ENCODE measurements at places on chromosomes 11 and 22.
A peak's percentile ranks its signal among the peaks of the same experiment; 100 is the strongest.

GRCh38 chr11:111761036-111761435 lies 5.2 kb downstream of the PPP2R1B start:
- DNase-seq = no peak

GRCh38 chr11:34928960-34929680 lies 12.7 kb downstream of the PDHX start:
- DNase-seq = no peak

DNA sequence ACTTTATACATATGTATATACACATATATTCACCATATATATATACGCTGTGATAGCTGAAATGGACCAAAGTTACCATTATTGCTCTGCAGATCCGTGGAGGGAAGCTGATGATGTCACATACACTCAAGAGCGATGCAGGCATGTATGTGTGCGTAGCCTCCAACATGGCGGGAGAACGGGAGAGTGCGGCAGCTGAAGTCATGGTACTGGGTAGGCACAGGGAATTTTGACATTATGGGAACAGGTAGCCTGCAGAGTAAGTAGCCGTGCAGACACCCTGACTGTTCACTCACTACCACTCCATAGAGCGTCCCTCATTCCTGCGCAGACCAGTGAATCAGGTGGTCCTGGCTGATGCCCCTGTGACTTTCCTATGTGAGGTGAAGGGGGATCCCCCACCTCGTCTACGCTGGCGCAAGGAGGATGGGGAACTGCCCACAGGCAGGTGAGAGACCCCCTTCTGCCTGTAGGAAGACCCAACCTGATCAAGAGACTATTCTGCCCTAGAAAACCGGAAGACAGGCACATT lies 4.7 kb downstream of the ROBO3 start:
- DNase-seq = no peak

DNA sequence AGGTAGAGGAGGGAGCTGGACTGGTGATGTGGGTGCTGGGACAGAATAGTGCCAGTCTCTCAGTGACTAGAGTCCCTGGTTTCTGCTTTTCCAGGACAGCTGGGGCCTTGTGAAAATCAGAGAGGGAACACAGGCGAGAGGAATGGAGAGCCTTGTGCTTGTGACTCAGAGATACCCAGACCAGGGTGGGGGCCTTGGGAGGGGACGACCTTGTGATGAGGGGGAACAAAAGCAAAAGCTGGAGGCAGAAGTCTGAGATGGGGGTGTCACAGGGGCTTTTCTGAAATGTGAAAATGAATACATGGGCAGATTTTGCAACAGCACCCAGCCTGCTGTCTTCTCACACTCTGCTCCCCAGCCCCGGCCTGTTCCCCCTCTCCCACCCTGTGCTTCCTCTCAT lies 3.4 kb upstream of the NR1H3 start:
- DNase-seq = no peak

- DNase-seq = no peak
Measured at GRCh38 chr11:56841210-56841810, 92.8 kb upstream of the OR9G4 start.

DNA sequence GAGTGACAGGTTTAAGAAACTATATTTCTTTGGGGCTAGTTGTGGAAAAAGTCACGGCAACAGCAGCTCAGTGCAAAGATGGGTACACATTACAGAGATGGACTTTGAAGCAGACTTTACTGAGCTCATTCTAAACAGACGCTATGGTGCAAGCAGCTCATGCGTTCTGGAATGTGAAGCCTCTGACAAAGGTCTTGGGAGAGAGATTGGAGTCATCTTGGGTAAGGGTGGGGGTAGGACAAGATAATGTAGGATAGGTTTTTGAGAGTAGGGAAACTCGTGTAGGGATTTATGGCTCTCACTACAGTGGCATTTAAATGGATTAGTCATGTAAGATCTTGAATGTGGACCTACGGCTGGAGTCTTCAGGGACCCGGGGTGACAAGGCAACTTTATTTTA lies 36.2 kb upstream of the CLMP start:
- no peak for DNase-seq

DNA sequence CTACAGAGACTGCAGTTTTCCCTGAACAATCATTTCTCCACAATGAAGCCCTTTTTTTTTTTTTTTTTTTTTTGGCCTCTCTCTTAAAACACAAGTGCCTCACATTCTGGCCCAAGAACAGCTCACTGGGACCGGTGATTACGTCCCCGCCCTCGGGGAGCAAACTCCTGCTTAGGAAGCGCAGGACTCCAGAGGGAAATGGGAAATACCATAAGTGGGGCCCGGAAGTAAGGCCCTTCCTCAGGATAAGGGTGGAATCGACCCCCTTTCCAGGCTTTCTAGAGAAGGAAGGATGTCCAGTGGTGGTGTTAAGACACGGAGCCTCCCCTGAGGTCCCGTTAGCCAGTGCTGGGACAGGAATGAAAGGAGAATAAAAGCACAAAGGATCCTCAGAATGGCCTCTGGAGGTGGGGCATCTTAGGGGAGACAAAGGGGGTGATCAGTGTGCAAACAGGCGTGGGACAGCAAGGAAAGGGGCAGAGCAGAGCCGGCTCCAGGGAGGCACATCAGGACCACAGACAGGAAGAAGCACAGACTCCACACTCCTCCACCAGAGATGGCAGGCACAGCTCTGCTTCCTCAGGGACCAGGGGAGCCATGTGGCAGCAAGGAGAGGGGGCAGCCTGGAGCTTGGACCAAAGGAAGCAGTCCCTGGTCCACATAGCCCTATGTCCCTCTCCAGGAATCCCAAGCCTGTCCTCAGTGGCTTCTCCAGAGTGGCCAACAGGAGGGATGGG lies 61.3 kb downstream of the CHST1 start:
- no peak for DNase-seq

DNA sequence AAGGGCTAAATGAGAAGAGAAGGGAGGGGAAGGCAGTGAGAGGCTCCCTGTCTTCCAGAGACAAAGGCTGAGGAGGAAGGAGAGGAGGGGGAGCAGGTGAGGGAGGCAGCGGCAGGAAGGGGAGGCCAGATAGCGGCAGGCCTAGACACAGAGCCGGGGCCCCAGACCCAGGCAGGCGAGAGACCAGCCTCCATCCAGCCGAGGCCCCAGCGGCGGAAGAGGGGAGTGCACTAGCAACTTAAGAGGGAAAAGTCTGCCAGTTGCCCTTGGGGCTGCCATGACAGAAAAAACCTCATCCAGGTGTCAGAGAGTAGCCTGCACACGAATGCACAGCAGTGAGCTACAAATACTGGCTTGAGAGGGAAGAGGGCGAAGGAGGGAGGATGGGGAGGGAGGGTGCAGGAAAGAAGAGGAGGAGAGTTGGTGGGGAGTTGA lies 46.7 kb downstream of the IGLL1 start:
- peak; percentile 38 for DNase-seq

- DNase-seq = no peak
Measured at GRCh38 chr11:9787260-9787659, 123.4 kb downstream of the SWAP70 start.

GRCh38 chr11:67647471-67647870 lies 3.1 kb downstream of the ACY3 start:
- DNase-seq = no peak

Data from NCI-H510A (cell line).